Spinal cord (tissue), 10 donors: ENCODE measurements at places on chromosomes 4 and X.

- DNase-seq = no peak
These were observed 95.5 kb upstream of the PPP2R3B start for GRCh38 chrX:482192-482701.

GRCh38 chrX:80984118-80984517 is 174.4 kb upstream of the BRWD3 start:
- no peak for DNase-seq

DNA sequence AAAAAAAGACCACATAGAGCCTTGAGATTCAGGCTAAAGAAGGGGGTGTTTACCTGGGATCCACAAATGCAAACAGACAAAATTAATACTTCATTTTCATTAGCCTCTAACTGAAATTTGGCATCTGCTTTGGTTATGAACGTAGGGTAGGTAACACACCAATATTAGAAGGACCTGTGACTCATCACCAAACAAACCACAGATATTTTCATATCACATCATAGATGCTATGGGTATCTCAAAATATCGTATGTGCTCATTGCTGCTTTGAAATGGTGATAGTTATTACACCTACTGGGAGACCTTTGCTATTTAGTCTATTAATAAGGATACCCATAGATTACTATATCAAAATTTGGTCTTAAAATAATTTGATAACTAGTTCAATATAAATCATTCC is 180.6 kb upstream of the MAP3K15 start:
- no peak for DNase-seq

DNA sequence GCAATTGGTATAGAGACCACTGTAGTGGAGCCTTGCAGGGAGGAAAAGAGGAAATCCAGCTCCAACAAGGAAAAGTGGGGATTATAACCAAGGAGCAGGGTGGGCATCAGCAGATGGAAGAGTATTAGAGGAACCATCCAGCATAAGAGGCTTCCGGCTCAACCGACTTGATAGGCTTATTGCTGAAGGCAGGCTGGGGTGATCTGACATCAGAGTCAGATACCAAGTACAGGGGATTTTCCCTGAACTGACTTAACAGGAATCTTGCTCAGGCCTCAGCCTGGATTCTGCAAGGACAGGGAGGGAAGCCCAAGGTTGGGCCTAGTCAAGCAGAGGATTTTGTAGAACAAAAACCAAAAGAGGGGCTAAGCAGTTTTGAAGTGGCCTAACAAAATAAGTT is 129.6 kb downstream of the DCLK2 start:
- DNase-seq = no peak

GRCh38 chrX:105480646-105481310 is 260.3 kb upstream of the TEX13A start:
- DNase-seq = no peak

DNA sequence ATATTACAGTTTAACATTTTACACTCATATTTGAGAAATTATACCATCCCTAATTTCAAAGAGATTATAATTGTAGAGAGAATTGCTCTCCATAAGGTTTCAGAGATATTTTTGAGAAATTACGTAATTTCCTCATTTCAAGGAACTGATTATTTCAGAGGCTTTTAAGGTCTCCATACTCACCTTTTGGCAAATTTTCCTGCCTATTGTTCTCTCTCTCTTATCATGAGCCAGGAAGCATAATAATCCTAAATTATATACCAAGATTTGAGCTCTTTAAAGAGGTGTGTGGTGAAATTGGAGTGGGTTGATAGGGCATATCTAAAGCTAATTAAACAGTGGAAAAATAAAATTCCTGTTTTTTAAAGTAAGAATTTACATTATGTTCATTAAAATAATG is 248.9 kb upstream of the FTHL17 start:
- DNase-seq = no peak

DNA sequence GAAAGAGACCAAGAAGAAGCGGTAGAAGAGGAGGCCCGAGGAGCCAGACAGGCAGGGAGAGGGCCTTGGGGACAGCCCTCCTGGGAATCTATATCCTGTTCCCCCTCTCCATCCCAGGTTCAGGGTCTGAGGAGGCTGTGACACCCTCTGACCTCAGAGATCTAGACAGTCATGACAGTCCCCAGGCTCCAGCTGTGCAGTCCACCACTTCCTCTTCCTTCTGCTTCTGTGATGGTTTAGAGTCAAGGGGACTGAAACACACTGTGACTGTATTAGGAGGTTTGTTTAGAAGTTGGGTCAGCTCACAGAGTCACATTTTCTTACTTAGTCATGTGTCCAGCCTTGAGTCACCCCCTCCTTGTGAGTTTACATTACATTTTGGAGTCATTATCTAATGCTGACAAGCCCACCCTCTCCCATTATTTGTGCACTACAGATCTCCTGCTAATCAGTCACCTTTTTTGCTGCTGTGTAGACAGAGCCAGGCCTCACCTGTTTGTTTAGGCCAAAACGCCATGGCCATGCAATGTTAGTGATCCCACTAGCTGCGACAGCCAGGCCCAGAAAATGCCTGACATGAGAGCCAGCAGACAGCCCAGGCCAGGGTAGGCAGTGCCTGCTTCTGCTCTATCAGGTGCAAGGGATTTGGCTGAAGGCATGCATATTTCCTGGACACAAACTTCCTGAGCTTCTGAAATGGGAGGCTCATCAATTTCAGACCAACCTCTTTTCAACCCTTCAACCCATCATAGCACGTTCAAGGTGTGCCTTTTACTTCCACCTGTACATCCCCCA is 26.0 kb downstream of the MANBA start:
- no peak for DNase-seq

DNA sequence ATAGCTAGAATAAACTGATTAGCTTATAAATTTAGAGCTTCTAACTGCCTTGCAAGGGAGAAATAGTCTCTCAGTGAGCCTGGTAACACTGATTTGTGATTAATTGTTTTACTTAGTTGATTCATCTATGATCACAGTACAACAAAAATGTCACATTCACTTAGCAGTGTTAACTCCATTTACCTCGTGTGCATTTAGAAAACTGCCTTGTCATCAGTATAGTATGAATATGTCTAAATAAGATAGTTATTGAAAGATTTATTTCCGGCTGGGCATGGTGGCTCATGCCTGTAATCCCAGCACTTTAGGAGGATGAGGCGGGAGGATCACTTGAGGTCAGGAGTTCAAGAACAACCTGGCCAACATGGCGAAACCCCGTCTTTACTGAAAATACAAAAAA is 39.3 kb downstream of the FAM199X start:
- DNase-seq = no peak

- no peak for DNase-seq
These were observed 418.7 kb downstream of the CENPC start for GRCh38 chr4:67126570-67126969.

DNA sequence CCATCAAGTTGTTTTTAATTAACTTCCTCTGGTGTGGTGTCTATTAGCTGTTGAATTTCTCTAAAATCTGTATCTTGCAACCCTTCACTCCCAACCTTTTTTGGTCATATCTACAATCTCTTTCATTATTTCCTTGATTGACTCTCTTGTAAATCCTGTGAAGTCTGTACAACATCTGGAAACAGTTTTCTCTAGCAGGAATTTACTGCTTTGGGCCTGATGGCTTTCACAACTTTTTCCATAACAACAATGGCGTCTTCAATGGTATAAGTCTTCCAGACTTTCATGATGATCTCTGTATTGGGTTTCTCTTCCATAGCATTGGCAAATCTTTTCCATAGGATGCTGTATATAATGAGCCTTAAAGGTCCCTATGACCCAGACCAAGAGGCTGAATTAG is 49.0 kb downstream of the TBC1D19 start:
- DNase-seq = no peak

DNA sequence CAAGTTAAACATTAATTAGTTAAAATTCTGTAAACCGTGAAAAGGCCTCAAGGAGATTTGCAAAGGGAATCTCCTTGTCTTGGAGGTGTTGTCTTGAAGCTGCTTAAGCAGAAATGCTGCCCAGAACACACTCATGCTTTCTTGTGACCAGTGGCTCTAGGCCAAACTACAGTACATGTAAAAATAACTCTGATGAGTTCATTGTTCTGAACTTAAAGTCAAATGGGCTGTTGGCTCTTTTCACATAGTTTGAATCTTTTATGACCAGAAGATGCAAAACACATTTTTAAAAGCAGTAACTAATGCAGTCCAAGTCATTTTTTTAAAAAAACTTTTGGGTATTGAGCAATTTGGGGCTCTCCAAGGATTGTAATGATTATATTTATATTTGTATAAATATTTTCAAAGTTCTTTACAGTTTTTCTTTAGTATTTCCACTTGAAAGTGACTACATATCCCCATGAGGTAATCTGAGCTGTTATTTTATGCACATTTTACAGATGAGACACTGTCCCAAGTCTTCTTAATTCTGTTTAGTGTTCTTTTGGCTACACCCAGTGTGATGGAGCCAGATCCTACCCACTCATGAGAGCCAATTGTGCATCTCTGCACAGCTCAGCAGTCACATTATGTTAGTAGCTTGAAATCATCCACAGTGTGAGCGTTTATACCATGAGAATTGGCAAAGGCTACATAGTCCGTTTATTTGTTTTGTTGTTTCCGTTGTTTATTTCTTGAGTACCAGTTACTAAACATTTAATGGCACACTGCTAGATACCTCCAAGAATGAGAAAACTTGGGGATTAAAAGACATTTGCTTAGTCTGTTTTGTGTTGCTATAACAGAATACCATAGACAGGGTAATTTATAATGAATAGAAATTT is 112.8 kb upstream of the ATXN3L start:
- DNase-seq = peak; percentile 2

DNA sequence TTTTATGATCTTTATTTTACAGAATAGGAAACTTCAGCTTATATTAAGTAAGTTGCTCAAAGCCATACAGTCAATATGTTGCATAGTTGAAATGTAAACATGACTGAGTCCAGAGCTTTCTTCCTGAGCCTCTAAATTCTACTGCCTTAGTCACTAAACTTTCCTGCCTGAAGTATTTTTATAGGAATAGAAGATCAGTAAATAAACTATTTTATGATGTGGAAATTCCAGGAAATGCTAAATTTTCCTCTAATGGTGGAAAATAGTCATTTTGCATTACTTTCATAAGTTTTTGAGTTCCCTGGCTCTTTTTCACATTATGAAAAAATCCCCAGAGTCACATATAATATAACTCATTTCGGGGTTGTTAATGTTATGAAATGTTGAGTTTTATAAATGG is 182.8 kb downstream of the BANK1 start:
- DNase-seq = no peak

GRCh38 chrX:134020910-134021309 is 35.5 kb upstream of the GPC3 start:
- DNase-seq = no peak

GRCh38 chrX:2370456-2370855 is 130.3 kb downstream of the DHRSX start:
- no peak for DNase-seq

DNA sequence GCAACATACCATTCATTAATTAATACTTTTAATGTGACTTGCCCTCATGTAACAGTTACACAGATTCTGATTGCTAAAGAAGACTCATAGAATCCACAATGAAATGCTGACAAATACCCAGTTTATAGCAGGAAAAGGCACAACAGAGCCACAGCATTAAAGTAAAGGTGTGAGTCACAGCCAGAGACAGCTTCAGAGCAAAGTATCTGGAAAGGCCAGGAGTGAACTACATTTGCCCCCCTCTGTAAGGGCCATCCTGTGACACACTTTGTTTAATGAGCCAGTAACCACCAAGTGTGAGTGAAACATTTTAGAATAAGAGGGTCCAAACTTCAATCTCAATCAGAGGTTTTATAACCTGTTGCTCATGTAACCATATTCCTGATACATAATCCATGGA is 133.8 kb upstream of the TACR3 start:
- no peak for DNase-seq

DNA sequence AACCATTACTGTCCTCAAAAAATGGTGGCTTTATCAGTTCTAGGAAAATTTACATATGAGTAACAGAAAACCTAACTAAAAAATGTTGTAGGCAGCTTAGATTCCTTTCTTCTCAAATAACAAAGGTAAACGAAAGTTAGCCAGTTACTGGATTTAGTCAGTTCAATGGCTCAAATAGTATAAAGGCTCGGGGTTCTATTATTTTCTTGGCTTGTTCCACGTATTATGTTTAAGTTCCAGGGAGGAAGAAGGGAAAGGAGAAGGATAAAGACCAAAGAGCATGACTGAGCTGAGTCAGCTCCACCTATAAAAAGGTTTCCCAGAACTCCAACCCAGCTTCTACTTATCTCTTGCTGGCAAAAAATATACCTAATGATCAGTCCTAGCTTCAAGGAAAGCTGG is 41.0 kb upstream of the MAB21L2 start:
- no peak for DNase-seq

GRCh38 chr4:73891739-73892405 is 22.7 kb downstream of the CXCL1 start:
- peak; percentile 43 for DNase-seq

DNA sequence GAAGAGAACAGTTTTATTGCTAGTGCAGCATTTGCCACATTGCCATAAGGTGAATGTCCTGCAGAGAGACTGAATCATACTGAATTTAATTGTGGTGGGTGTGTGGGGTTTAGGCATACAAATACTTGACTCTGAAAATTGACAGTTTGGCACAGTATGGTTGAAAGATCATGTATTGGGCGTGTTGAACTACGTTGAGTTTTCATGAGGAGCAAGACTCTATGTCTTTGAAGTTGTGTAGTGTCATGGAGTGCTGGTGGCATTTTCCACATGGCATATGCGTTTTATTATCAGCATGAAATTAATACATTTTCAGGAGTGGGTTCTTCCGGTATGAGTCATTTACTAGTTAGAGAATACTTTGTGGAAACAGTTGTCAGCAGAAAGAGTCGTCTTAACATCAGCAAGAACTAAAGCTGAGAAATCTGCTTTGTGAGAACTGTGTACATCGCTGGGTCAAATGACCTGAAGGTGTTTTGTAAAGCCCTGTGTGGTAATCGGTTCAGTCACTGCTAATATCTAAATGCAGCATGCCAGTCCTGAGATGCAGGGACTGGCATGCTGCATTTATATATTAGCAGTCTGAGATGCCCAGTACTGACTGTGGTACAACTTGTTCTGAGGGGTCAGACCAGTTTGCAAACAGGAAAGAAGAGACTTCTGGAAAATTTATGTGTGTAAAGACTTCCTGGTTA is 50.3 kb downstream of the ARHGAP10 start:
- no peak for DNase-seq

DNA sequence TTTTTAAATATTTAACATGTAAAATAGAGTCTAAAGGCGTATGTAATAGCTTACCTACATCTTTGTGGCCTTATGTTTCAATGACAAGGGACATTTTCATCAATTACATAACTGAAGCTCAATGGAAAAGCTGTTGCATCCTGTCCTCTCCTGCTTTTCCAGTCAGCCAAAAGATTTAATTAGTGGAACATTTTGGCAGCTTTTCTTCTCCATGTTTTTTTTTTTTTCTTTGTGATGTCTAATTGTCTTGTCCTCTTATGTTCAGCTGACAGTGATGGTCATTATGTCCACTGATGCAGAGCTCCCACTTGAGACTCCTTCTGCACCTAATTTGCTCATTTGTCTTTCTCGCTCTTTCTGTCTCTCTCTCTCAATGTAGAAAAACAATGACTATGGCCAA is 422.2 kb downstream of the GABRG1 start:
- peak; percentile 4 for DNase-seq

- DNase-seq = no peak
These were observed 67.9 kb downstream of the RBPJ start for GRCh38 chr4:26388671-26389070.
